ENCODE measurements at places on chromosomes 7 and 10.

DNA sequence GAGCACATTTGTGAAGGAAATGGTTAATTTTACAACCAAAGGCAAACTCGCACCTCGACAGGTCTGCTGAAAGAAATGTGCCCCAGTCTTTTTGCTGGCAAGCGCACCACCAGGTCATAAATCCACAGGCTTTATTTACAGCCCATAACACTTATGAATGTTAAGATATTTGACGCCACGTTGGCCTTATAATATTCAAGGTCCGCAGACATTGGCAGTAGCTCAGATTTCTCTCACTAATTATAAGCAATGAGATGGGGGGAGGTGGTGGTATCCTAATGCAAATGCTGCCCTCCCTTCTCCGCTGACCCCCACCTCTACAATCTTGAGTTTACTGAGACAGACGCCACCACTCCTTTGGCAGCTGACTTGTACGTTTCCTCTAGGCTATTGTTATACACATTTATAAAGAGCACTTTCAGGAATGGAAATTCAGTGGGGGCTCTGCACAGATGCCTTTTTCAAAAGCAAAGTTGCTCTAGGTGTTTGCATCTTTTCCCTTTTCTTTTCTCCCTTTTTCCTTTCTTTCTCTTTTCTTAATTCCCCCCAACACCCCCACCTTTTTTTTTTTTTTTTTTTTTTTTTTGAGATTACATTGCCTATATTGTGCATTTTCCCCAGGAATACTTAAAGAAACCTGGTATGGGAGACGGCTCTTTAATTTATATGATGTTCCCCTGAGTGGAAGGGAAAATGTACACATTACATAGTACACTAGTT is 6.7 kb downstream of the TCF7L2 start:
- DNase-seq = no peak

DNA sequence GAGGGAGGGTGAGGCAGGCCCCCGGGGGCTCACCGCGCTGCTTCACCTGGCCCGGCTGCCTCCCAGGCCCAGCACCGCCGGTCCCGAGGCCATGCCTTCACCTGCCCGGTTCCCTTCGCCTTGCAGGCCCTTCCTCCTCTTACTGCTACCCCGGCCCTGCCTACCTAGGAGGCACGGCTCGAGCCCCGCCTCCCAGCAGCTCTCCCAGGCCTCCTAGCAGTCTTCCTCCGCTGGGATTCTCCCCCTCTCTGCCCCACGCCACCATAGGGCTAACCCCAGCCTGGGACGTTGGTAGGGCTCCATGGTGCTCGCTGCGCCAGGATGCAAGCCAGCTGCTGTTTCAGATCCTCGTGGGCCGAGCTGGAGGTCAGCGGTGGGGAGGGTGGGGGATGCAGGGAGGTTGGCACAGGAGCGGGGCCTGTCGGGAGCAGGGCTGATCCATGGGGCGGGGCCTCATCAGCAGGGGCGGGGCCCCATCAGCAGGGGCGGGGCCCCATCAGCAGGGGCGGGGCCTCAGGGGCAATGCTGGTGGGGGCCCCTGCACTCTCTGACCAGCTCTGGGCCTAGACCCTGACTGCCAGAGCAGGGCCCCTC is 63.3 kb downstream of the RASGEF1A start:
- no peak for DNase-seq

DNA sequence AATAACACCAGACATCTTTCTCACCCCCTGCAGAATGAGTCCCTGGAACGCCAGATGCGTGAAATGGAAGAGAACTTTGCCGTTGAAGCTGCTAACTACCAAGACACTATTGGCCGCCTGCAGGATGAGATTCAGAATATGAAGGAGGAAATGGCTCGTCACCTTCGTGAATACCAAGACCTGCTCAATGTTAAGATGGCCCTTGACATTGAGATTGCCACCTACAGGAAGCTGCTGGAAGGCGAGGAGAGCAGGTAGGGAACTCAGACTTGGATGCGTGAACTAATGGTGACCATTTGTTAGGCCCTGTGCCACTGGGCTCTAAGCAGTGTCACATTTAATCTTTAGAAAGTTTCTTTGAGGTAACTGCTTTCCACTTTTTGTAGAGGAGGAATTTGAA is 7.1 kb downstream of the VIM start:
- DNase-seq = no peak

DNA sequence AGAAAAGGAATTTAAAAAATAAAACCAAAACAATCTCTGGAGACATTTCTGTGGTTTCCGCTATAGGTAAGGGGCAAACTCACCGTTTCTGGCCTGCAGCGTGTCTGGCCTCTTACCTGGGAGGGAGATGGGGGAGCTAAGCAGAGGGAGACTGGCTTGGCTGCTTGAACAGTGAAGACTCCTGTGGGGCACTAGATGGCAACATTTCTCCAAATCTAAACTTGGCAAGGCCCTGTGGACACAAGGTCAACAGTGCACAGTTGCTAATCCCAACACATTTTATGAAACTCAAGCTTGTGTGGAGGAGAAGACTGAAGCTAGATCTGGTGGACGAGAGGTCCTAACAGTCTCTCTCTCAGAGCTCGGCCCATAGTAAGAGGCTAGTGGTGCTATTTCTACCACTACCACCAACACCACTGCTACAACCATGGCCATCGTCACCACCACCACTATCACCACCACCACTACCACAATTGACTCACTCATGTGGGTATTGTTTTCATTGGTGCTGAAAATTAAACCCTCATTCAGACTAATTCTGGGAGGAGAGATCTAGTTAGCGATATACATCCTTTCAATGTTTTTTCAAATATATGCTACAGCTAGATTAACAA is 28.4 kb upstream of the CDHR3 start:
- DNase-seq = peak; percentile 12

DNA sequence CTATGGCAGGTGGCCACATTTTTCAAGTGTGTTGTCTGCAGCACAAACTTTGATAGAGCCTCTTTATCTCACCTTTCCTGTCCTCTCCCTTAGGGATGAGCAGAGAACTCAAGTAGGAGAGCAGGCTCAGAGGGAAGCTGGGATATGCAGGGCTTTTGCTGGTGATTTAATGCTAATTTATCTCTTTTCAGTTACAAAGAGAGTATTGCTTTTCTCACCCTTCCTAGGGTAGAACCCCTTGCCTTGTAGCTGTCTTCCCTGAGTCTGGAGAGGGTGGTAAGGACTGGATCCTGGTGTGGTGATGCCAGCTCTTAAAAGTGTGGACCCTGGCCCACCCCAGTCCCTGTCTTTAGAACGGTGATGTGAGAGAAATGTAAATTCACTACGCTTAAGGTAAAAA is 1061.4 kb downstream of the TYW1 start:
- no peak for DNase-seq

GRCh38 chr7:56083150-56083785 is 9.5 kb downstream of the PHKG1 start:
- DNase-seq = no peak

GRCh38 chr7:50303335-50304128 is 984 bp upstream of the IKZF1 start:
- DNase-seq = no peak

GRCh38 chr7:119937745-119938144 is 335.2 kb upstream of the KCND2 start:
- no peak for DNase-seq

- DNase-seq = no peak
Measured at GRCh38 chr10:114396464-114396863, 7.8 kb downstream of the AFAP1L2 start.

GRCh38 chr10:70496341-70497119 is 18.0 kb downstream of the PALD1 start:
- no peak for DNase-seq

- peak; percentile 54 for DNase-seq
Measured at GRCh38 chr7:40700653-40701421, 566.0 kb downstream of the SUGCT start.

GRCh38 chr7:44967571-44968446 is 11.0 kb downstream of the MYO1G start:
- DNase-seq = no peak

- no peak for DNase-seq
Measured at GRCh38 chr7:107996072-107996882, 6.7 kb downstream of the LAMB1 start.

GRCh38 chr7:30838008-30838407 is 66.8 kb downstream of the MINDY4 start:
- no peak for DNase-seq

DNA sequence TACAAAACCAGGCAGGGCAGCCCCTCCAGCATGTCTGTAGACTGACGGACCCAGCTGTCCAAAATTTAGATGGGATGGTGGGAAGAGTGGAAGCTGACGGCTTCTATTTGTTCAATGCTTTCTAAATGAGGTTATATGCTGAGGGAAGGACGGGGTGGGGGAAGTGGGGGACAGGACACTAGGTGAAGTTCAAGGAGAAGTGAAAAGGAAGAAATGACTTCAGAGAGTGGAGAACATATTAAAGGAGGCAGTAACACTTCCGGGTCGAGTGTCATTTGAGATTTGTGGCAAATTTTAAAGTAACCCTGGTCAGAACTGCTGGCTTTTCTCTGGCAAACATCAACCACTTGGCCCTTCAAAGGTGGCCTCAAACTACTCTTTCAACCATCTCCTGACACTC is 9.4 kb downstream of the PIP4K2A start:
- no peak for DNase-seq

- DNase-seq = no peak
Measured at GRCh38 chr7:152596824-152597223, 79.1 kb downstream of the XRCC2 start.

GRCh38 chr7:81618396-81619014 is 151.3 kb downstream of the HGF start:
- DNase-seq = peak; percentile 92

GRCh38 chr7:549891-550625 is 30.4 kb upstream of the PDGFA start:
- DNase-seq = no peak

DNA sequence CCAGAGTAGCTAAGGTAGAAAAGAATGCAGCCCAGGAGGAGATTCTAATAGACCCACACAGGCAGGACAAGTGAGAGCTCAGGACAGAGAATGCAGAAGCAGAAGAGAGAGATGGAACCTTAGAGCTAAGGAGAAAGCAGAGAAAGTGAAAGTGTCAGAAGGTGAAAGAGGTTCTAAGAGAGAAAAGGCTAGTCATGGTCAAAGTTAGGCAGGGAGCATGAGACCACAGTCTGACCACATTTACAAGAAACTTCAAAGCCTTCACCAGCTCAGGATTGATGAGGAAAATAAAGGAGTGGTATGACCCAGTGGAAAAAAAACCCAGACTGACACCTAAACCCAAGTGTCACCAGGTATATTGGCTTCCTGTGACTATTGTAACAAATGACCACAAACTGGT is 131.8 kb upstream of the WDR11 start:
- no peak for DNase-seq

DNA sequence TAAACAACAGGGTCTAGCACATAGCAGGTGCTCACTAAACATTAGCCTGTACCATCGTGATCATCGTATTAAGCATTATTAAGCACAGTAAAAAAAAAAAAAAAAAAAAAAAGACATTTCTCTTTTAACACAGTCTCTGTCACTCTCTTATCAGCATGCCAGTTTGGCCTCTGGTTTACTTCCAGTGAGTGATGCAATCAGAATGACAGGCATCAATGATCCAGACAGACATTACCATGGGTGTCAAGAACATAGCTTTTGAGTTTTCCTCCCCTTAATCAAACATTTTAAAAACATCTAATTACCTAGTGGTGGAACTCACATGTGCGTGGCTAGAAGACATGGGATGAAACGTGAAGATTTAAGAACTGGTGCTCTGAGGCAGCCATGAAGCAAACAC is 115.8 kb downstream of the CTTNBP2 start:
- DNase-seq = no peak

- DNase-seq = no peak
Measured at GRCh38 chr10:62803724-62804355, 680 bp upstream of the ADO start.

GRCh38 chr10:22476601-22477321 is 131.5 kb downstream of the SPAG6 start:
- DNase-seq = no peak

DNA sequence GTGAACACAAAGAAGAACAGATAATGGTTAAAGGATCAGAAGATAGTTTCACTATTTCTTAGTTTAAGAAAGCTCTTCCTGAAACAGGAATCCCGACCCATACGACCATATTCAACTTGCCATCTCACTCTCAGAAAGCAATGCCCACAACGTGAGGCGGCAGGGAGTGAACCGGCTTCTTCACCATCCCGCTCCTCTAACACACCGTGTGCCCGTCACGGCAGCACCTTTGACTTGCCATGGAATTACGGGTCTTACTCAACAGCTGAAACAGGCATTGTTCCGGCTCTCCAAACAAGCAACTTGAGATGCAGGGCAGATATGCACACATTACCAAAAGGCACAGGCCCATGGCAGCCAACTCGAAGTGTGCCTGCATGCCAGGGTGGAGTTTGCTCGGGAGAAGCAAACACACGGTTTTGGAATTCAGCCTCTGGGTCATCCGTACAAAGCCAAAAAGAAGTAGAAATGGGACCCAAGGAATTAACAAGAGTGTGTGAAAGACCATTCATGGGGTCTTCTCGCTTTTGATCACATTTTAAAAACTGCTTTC is 293.6 kb downstream of the DNAJB6 start:
- no peak for DNase-seq

GRCh38 chr7:150405584-150406311 is 26.6 kb downstream of the ZNF775 start:
- DNase-seq = no peak

GRCh38 chr10:76080991-76081390 is 649.6 kb downstream of the LRMDA start:
- DNase-seq = peak; percentile 29
